ENCODE measurements at places on chromosomes 4 and X.

DNA sequence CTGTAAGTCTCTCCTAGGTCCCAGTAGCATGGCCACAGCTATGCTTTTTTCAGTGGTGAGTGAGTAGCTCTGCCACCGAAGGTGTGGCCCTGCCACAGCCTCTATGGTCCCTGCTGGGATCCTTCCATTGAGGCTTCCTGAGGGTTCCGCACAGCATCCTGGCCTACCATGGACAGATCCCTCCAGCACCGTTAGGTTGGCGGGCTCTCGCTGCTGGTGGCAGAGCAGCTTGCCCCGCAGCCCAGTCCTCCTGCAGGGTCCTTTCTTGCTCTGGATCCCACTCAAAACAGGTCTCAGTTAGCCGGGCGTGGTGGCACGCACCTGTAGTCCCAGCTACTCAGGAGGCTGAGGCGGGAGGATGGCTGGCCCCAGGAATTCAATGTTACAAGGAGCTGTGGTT is 2.4 kb upstream of the PDZD4 start:
- no peak for DNase-seq

DNA sequence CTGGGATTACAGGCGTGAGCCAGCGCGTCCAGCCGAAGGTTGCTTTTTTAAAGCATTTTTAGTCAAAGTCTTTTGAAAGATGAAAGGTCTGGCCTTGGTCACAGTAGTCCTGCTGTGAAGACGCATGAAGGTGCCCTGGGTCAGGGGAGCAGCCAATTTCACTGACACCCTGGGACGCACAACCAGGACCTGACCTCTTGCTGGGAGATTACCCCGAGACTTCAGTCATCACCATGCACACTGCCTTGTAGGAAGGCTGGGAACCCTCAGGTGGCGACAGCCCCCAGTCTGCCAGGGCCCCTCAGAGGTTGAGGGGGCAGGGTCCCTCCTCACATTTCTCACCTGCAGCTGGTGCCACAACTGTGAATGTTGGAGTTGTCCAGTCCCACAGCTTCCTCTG is 53.2 kb downstream of the CPLX1 start:
- DNase-seq, result no peak

DNA sequence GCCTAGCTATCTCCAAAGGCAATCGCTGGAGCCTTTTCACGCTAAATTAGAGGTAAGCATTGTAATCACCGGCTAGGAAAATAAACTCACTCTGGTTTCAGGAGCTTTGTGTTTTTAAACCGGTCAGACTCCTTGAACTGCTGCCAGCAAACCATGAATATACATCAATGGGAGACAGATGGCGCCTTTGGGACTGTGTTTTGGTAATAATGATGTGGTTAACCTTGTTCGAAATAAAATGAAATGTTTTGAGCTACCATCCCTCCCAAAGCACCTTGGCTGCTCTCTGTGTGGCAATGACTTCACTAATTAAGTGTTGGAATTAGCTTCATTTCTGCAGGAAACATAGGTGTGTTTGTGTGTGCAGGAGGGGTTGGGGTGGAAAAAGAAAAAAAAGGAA is 65.3 kb downstream of the CLNK start:
- no peak for DNase-seq

GRCh38 chrX:80808881-80809411 is 731 bp downstream of the BRWD3 start:
- DNase-seq, result peak; percentile 39

DNA sequence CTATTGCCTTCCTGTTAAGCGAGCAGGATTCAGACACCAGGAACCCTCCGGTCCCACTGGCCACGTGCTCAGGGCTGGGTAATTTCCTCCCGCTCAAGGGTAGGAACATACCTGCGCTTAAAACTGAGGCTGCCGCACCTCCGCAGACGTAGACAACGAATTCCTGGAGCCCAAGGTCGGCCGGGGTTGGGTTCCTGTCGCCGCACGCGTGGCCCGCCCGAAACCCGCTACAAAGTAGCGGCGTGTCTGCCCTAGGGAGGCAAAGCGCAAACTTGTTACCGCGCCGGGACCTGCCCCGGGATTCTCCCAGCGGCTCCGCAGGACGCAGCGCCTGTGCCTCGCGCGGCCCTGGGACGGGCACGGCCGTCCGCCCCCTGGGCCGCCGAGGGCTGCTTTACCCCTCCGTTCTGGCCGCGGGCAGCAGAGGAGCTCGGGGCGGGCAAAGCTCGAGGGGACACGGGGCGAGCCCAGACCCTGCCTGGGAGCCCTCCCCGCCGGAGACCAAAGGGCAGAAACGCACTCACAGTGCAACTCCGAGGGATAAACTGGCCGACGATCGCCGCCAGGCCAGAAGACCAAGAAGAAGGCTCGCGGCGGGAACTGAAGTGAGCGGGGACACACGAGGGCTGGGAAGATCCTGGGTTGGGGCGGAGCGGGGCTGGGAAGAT is at the start of gene ERVMER34-1:
Gene ERVMER34-1, minus strand, starts transcription at position 607 of the 668 bp plus-strand sequence. CDS start 5,905 bp downstream, outside the sequence.
- DNase-seq, result no peak

DNA sequence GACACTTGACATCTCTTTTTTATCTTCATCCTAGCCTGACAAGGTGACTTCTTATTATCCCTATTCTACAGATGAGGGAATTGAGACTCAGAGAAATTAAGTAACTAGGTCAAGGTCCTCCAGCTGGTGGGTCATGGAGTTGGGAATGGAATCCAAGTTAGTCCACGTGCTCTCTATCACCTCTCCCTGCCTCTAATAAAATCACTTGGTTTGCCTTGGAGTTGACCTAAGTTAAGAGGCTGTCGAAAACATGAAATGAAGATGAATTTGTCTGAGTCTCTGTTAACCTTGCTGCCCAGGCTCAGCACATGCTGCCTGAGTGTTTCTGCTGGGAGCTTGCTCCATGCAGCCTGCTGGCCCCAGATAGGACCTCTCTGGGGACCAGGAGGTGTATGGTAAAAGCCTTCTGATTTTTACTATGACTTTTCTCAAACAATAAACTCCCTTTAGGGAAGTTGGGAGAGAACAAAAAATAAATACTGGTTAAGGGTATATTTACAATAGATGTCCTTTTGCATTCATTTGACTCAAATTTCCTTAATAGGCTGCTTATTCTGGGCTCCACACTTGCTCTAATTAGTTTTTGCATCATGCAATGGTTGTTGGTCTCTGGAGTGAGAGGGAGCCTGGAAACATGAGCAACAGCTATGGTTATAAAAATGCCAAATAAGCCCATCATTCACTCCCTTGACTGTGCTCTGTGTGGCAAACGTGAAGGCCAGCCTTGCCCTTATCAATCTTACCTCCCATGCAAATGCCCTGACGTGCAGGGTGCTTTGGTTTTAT is 61.6 kb upstream of the DHX15 start:
- DNase-seq, result no peak

GRCh38 chrX:72659723-72660122 is 54.4 kb downstream of the PHKA1 start:
- DNase-seq, result no peak

- DNase-seq, result peak; percentile 29
Measured at GRCh38 chr4:183200453-183200852, 101.4 kb downstream of the WWC2 start.

DNA sequence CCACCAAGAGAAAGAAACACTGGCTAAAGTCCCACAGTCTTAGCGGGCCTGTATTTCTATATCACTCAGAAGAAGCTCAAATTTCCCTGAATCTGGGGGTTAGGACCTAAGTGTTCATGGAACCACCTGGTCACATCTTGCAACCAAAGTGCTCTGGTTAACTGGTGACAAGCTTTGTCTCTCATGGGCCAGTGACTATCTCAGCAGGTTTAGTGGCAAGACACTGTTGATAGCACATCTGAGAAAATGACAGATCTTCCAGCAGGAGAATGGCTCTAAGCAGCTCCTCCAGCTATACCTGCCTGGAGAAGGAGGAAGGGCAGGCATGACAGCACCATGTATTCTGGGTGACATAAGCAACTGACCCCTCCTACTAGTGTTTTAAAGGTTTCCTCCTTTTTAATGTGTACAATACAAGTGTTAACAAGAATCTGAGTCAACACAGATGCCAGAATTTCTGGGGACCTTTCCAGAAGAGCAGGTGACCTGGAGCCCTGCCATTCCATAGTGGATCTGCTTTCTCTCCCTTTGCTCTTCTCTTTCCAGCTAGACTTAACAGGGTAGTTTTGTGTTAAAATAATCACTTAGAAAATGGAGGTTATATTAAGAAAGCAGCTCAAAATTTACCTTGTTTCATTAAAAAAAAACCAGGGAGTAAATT is 17.3 kb upstream of the QRFPR start:
- no peak for DNase-seq

DNA sequence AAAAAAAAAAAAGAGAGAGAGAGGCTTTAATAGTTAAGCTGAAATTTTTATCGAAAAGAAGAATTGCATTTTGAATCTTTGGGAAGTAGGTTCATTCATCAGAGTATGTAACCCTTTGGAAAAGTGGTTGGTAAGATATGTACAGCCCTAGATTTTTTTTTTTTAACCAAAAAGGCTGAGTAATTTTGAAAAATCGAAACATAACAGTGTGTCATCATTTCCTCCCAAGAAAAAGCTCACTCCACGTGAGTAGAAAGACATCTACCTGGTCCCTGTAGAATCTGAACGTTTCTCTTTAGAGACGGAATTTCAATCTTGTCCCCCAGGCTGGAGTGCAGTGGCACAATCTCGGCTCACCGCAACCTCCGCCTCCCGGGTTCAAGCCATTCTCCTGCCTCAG is 16.2 kb downstream of the SHOX start:
- DNase-seq, result no peak

- no peak for DNase-seq
Measured at GRCh38 chr4:128658214-128658631, 151.3 kb upstream of the JADE1 start.

DNA sequence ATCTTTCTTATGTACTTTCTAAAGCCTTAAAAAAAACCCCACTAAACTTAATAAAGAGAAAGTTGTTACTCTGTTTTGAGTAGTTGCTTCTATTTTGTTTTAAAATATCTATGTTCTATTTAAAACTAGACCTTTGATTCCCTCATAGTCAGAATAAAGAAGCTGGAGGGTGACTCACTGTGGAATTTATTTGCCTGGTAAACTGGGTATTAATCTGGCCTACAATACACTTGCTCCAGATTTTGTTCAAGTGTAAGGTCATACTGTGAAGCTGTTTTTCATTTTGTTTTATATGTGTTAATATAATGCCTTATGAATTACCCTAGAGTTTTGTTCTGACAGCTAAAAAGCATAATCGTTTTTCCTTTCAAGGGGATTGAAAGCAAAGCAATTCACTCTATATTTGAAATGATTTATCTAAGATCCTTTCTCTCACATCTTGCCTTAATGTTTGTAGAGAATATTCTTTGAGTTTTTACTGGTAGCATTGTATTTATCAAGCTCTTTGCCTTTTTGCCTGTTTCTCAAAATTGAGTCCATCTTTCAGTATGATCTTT is 277.4 kb upstream of the PITX2 start:
- no peak for DNase-seq

- DNase-seq, result no peak
Measured at GRCh38 chr4:147723326-147723725, 8.6 kb upstream of the ARHGAP10 start.

DNA sequence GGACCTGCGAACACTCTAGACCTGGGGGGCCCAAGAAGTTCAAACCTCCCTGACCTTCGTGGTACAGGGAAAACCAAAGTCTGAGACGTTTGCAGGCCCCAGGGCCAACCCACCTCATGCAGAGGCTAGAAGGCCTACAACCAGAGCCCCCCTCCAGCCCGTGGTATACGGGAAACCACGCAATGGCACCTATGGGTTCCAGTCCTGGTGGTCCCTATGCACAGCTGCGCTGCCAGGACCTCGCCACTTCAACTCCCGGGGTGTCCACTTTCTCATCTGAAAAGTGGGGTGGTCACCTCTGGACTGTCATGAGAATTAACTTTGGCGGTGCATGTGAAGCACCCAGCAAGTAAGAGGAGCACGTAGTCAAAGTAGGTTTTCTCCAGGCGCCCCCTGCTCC is 8.4 kb upstream of the MSX1 start:
- no peak for DNase-seq

DNA sequence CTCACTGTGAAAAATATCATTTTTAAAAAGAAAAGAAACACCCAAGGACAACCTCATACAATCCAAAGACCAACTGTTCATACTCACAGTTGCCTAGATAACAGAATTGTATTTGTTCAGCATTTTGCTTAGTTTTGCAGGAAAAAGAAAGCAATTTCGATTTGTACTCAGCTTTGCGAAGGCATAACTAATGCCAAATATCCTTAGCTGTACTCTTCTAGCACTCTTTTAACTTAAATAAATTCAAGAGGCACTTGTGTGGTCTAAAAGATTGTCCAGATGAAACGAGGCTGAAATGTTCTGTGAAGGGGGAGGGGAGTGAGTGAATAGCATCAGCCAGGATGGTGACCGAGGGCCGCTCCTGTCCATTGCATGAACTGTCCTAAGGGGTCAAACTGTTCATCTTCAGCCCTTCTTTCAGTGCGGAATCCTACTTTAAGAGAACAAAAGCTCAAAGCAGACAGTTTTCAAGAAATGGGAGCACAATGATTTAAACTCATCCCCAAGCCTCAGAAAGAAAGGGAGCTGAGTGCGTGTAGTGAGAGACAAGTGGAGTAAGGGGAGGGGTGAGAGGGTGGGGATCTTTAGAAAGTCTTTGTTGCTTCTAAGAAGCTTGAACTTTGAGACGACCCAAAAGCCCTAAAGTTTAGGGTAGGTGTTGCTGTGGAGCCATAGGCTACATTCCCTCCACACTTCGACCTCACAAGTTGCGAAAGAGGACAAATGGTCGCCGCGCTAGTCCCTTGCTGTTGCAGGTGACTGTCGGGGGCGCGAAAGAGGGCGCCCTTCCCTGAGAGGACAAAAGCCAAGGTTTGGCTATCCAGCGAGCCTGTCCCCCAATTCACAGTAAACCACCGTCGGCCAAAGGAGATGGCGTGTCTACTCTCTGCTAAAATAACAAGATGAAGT is 4.0 kb upstream of the NEUROG2 start:
- DNase-seq, result no peak

DNA sequence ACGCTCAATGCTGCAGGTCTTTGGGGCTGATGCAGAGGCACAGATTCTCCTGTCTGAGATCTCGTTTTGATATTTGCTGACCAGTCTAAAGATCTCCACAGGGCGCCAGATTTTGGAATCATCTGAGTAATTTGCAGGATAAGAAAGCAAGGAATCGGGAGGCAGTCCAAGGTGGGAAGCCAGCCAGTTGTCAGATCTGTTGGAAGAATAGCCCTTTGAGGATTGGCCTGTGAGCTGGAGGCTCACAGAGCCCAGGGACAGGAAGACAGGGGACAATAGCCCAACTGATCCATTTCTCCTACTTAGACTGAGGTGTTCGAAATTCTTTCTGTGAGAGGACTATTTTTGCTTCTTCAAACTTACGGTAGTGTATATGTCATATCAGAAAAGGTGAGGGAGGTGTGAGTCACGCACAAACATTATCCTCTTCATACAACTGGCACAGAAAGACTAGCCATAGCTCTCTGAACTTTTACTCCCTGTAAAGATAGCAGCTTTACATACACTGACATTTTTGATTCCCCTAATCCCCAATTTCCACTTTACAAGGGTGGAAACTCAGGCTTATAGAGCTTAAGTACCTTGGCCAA is 8.8 kb downstream of the DIPK2B start:
- peak; percentile 83 for DNase-seq

- DNase-seq, result peak; percentile 74
Measured at GRCh38 chr4:87073199-87074120, 138.6 kb downstream of the AFF1 start.

- no peak for DNase-seq
Measured at GRCh38 chr4:91434631-91435030, 869.1 kb upstream of the GRID2 start.
